ENCODE measurements at places on chromosomes 2 and 18.
A peak's percentile ranks its signal among the peaks of the same experiment; 100 is the strongest.

DNA sequence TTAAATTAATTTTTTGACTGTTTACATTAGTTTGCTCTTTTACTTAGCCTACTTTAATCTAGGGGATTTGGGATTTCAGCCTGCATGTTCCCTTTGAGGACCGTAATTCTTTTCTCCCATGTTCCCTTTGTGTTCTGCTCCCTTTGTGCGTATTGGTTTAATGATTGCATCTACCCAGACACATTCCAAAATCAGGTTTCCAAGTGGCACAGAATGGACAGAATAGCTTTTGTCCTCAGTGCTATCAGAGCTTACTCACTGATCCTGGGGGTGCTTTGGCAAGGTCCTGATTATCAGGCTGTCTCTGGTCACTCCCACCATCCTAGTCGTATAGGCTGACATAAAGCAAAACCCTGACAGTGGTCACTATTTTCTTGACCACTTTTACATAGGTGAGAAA lies 867.5 kb downstream of the TSN start:
- DNase-seq, result no peak

DNA sequence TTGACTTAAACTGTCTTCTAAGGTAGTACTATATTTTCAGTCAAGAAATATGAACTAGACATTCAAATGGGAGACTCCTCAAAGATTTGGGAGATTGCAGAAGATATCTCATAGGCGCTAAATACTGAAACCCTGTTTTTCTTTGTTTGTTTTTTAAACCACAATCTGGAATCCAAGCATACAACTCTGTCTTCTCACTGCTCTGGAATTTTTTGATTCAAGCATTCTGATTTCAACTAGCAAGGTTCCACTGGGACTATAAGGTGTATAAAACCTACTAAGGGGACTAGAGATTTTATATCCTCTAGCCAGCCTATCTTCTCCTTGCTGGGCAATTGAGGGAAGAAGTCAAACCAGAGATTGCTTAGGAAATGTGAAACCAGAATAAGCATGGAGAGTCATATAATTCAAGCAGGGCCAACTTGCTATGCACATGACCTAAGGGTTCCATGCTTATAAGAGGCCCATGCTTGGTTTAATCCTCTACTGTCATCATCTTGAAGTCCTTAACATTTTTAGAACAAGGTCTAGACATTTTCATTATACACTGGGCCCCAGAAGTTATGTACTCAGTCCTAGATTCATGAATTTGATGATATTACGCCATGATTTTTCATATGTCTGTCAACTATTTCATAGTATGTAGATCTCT lies 405.5 kb downstream of the PARD3B start:
- DNase-seq, result no peak

- DNase-seq, result no peak
These were observed 91.5 kb upstream of the RNF152 start for GRCh38 chr18:61984349-61984748.

- DNase-seq, result no peak
These were observed 12.6 kb downstream of the FN1 start for GRCh38 chr2:215423234-215423633.

GRCh38 chr2:37669446-37669845 lies 2.0 kb downstream of the CDC42EP3 start:
- no peak for DNase-seq

DNA sequence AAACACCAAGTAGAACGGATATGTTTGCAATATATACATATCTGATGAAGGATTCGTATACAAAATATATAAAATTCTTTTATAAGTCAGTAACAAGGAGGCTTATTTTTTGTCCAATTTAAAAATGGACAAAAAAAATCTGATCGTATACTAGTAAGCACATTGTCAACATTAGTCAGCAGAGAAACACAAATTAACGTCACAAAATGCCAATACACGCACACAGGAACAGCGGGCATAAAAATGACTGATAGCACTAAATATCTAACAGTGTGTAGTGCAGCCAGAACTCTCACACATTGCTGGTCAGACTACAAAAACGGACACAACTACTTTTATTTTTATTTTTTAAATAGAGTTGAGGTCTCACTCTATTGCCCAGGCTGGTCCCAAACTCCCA lies 69.5 kb downstream of the LAMA1 start:
- DNase-seq, result no peak

DNA sequence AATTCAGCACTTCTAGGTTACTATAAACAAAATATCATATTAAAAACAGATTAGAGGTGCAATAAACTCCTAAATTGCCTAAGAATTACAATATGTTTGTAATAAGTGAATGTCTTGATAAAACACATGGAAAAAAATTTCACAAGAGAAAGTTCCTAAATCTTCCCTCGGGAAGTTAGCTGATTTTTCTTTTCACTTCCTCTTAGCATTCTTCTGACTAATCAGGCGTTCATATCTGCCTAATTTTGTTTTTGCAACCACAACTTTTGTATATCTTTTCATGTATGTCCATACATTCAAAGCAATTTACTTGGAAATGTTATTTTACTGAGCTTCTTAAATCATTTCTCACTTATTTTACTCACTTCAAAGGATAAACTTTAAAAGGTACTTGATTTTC lies 88.5 kb downstream of the RTTN start:
- DNase-seq, result no peak

DNA sequence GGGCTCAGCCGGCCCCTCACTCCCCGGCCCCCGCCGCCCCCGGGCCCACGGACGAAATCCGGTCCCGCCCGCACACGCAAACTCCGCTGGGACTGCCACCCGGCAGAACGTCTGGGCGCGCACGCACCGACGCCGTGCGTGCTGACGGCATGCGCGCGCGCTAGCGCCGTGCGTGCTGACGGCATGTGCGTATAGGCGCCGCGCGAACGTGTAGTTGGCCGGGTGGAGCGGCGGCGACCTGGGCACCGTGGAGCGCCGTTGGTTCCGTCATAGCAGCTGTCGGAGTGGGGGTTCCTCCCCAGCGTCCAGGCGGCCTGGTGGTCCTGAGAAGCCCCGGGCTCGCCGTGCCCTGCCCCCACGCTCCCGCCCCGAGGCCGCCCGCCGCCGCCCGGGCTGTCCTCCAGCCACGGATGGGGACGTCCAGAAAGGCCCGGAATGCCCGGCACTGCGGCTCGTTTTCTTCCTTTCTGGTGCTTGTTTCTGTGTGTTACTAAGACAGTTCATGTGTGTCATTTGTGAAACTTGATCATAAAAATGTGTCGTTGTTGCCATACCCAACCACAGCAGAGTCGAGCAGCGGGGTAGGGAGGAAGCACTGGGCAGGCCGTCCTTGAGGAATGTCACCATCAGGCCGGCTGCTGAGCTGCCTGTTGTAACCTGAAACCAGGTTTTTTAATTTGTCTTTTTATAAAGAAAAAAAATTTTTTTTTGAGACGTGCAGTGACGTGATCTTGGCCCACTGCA lies at the start of gene TXNL4A:
Gene TXNL4A (minus strand): TSS at position 113 of the 744 bp plus-strand sequence. CDS start 171 bp downstream, outside the sequence.
- peak; percentile 88 for DNase-seq

GRCh38 chr18:21575656-21576055 lies 24.8 kb downstream of the ESCO1 start:
- no peak for DNase-seq

DNA sequence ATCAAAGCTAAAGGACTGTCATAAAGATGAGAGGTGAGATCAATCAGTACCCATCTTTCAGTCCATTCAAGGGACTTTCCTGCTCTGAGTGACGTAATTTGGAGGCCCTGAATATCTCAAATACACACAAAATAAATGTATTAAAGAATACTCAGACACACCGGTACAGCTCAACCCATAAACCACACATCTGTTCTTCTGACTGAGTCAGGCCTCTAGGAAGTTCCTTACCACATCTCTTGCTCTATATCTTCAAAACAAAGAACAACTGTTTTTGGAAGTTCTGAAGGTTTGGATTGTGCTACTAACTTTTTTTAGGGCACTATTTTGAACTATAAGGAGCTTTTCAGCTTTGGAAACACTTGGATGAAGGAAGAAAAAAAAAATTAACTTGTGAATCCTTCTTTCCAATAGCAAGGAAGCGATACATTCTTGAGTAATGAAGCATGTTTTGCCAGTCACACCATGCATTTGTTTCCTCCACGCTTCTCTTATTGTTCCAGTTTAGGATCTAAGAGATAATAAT lies 866.5 kb upstream of the VRK2 start:
- no peak for DNase-seq

GRCh38 chr2:127575185-127575765 lies 39.8 kb downstream of the MYO7B start:
- no peak for DNase-seq

GRCh38 chr2:206217743-206218142 lies 56.7 kb upstream of the ZDBF2 start:
- no peak for DNase-seq

DNA sequence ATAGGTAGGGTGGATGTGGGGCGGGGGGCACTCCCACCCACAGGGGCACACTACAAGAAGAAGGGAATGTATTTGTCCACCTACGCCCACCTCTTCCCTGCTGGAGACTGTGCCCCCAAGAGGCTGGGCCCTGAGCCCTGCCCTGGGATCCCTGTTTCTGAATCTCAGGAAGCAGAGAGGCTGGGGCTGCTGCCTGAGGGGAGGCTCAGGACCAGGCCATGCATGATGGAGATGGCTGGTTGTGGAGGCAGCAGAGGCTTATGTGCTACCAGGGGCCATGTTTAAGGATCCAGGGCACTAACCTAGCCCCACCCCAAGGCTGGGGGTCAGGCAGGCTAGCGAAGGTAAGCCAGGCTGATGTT lies 81.1 kb upstream of the OTOF start:
- peak; percentile 1 for DNase-seq

DNA sequence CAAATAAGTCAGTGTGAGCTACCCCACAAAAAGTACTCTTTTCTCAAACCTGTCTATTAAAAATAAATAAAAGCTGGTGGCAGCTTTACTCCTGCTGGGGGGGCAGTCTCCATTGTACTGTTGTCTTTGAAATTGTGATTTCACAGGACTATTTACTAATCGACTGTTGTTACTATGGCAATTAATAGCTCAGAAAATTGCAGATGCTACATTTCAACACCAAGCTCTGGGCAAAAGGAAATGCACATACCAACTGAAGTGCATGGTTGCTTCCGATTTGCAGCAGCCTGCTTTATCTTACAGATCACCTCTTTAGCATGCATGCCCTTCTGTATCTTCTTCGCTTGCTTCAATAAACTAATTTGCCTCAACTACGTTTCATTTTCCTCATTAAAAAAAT lies 117.6 kb upstream of the DAPL1 start:
- DNase-seq, result no peak

GRCh38 chr2:175039490-175039889 lies 34.3 kb upstream of the CHN1 start:
- no peak for DNase-seq

DNA sequence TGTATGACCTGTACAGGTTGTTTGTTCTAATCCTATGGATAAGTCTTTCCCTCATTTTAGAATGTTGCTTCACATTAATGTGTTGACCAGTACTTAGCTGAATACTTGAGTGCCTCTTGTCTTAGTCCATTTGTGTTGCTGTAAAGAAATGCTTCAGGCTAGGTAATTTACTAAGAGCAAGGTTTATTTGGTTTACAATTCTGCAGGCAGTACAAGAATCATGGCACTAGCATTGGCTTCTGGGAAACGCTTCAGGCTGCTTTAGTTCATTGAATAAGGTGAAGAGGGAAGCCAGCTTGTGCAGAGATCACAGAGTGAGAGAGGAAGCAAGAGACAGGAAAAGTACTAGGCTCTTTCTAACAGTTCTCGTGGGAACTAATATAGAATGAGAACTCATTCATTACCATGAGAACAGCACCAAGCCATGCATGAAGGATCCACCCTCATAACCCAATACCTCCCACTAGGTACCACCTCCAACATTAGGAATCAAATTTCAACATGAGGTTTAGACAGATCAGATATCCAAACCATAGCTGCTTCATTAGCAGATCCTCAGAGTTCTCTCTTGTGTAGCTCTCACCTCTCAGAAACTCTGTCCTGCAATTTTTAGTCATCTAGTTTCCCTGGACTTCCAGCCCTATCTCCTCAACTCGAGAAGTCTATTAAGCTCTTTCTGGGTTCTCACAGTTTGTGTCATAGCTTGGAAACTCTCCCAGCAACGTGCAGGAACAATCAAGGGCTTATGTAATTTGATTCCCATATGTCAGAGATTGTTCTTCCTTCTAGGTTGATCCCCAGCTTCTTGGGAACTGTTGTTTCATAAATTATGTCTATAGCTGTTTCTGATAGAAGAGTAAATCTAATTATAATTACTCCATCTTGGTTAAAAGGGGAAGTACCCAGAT lies 2082.3 kb upstream of the CELF4 start:
- no peak for DNase-seq

- DNase-seq, result no peak
These were observed 25.5 kb upstream of the E2F6 start for GRCh38 chr2:11491348-11491933.

- DNase-seq, result peak; percentile 94
These were observed 704 bp upstream of the ODC1 start for GRCh38 chr2:10448576-10449485.

- no peak for DNase-seq
These were observed 299.1 kb downstream of the NRXN1 start for GRCh38 chr2:50732796-50733195.

GRCh38 chr2:199979398-199979797 lies 24.0 kb downstream of the MAIP1 start:
- no peak for DNase-seq

- DNase-seq, result no peak
These were observed 312.3 kb upstream of the PIK3C3 start for GRCh38 chr18:41642756-41643155.

DNA sequence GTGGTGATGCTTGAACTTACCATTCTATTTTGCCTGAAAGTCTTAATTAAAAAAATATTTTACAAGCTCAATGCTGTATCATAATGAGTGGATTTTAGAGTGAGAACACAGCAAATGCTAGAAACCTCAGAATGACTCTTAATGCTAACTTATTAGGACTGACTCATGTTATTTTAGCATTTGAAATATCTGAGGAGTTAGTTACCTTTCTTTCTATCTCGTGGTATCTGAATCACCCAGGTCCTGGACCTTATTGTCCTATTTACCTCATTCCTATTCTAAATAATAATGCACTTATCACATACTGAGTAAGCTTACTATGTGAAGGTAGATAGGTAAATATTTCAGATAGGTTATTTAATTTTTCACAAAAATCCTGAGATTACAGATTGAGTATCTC lies 70.7 kb downstream of the SOS1 start:
- no peak for DNase-seq

- DNase-seq, result peak; percentile 22
These were observed 6.7 kb upstream of the ACAA2 start for GRCh38 chr18:49819823-49820671.

GRCh38 chr2:54666634-54667265 lies 56.7 kb upstream of the EML6 start:
- no peak for DNase-seq
